GM10248 (cell line): ENCODE measurements at places on chromosomes 5 and 9.

- no peak for DNase-seq
Measured at GRCh38 chr9:126721564-126721981, 83.3 kb upstream of the ZBTB43 start.

DNA sequence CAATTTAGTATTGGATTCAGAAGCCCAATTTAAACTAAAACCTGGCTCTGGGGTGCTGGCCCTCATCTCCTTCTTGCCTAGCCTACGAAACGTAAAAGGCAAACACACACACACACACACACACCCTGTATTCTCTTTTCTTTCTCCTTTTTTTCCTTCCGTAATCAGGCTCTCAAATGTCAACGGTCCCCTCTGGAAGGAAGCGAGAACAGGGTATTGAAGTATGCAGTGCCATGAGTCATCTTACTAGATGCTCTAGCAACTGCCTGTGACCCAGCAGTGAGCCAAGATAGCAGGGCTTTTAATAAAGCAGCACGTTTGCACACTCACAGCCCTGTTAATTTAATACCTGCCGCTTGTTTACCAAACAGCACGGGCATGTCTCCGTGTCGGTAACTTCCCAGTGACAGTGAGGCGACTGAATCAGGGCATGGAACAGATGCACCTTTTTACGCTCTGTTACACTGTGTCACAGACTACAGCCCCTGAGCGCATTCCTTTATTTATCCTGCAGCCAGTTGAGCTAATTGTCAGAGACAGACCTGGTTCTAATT is 243.8 kb downstream of the BNC2 start:
- no peak for DNase-seq

DNA sequence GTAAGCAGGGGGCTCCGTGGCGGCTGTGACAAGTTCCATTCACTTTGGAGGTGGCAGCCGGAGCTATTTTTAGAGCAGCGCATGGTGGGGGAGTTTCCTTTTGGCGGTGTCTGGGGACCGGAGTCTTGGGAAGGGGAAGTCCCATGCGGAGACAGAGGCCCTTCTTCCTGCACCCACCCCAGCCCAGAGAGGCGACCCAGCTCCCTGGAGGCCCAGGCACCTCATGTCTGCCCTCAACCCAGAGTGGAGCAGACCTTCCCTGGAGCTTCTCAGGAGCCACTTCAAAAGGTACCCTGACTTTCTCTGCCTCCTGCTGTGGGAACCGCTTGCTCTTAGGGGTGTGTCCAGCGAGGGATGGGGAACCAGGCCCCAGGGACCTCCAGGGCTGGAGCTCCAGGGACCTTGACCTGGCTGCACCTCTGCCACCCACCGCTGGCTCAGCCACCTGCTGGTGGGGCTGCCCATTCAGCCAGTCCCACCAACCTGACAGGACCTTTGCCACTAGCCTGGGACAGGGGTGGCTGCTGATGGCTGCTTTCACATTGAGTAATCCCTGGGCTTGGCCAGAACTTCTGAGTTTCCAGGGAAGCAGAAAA is 34.1 kb downstream of the NEK6 start:
- DNase-seq = peak; percentile 76

DNA sequence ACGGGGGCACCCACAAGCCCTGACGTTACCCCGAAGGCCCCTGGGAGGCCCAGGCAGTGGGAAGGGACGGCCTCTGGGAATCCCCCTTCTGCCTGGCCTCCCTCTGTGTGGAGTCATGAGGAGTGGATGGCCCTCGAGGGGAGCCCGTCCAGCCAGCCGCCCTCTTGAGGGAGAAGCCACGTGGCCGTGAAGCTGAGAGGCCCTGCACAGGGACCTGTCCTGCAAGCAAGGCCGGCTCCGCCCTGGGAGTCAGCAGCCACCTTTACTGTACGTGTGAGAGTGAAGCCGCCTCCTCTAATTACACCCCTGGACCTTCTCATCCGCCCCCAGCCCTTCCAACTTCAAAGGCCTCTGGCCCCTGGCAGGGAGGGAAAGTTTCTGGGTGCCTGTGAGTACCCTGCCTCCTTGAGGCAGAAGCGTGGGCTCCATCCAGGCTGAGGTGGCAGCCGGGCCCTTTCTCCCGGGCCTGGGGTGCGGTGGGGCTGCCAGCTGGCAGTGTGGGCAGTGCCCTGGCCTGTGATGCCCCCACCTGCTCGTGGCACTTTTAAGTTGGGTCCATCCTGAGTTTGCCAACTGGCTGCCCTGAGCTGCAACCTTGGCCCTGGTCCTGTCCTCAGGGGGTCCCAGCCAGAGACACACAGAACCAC is 55.9 kb upstream of the EGFL7 start:
- no peak for DNase-seq
